ENCODE measurements at places on chromosomes 11 and 22. TPM values are rescaled to one million over a fixed set of nuclear protein-coding genes. Genes with fewer than 3 reads are reported as not detected.

UBQLN3 gene
- total RNA-seq = not detected

LINC01488 gene
- total RNA-seq = not detected

TEX54 gene
- not detected for total RNA-seq

C1QTNF5 gene
- 1.2 TPM for total RNA-seq

SMTNL1 gene
- total RNA-seq = not detected

CHRM1 gene
- total RNA-seq = not detected

NNMT gene
- 356 TPM for total RNA-seq

BTG4 gene
- total RNA-seq = not detected

FUT4 gene
- 1.5 TPM for total RNA-seq

XKR3 gene
- total RNA-seq = not detected

MIOX gene
- total RNA-seq = not detected

GVQW3 gene
- 0.43 TPM for total RNA-seq

UPK3A gene
- not detected for total RNA-seq

CTSW gene
- total RNA-seq = not detected

MAPK8IP2 gene
- total RNA-seq = 0.43 TPM

NPTXR gene
- 0.48 TPM for total RNA-seq

XRCC6 gene
- total RNA-seq = 296 TPM

LDHA gene
- 1,474 TPM for total RNA-seq

CPT1B gene
- total RNA-seq = 2.2 TPM

PTPRCAP gene
- 0.24 TPM for total RNA-seq

CDCA5 gene
- total RNA-seq = 0.43 TPM

F2 gene
- total RNA-seq = under 0.01 TPM

SERHL2 gene
- 8.7 TPM for total RNA-seq

TOMM22 gene
- total RNA-seq = 71.4 TPM

CSNK2A3 gene
- 2.2 TPM for total RNA-seq

CLTCL1 gene
- 23.6 TPM for total RNA-seq

SUSD2 gene
- total RNA-seq = 0.24 TPM

TYR gene
- not detected for total RNA-seq
